ENCODE measurements at places on chromosomes 2 and 18.
A peak's percentile ranks its signal among the peaks of the same experiment; 100 is the strongest.

- DNase-seq, result no peak
Measured at GRCh38 chr2:61597300-61598289, 59.4 kb upstream of the XPO1 start.

DNA sequence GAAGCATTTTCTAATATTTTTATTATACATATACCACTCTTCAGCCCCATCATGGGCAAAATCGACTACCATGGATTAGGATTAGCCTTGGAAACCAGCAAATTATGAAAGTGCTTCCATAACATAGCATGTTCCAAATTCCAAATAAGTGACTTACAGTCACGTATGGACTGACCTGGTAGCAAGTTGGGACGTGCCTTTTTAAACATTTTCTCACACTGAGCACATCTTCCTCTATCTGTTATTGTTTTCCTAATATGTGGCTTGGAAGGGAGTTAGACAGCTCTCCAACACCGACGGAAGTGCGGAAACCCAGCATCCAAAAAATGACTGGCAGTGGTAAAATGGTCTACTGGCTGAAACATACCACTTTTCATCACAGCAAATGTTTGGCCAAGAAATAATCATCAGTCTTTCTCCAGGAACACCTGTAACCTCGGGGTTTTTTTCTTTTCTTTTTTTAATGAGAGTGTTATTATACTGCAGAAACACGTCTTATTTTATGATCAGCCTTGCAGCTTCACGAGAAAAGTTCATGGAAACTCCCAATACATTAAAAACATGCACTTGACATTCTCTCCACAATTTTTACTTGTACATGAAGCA, 107.0 kb downstream of the IRS1 start:
- DNase-seq, result no peak

- DNase-seq, result no peak
Measured at GRCh38 chr2:10447300-10447894, 730 bp downstream of the ODC1 start.

- DNase-seq, result no peak
Measured at GRCh38 chr2:121021685-121022084, 263.3 kb downstream of the TFCP2L1 start.

- DNase-seq, result no peak
Measured at GRCh38 chr2:240212425-240213225, 72.2 kb upstream of the OTOS start.

DNA sequence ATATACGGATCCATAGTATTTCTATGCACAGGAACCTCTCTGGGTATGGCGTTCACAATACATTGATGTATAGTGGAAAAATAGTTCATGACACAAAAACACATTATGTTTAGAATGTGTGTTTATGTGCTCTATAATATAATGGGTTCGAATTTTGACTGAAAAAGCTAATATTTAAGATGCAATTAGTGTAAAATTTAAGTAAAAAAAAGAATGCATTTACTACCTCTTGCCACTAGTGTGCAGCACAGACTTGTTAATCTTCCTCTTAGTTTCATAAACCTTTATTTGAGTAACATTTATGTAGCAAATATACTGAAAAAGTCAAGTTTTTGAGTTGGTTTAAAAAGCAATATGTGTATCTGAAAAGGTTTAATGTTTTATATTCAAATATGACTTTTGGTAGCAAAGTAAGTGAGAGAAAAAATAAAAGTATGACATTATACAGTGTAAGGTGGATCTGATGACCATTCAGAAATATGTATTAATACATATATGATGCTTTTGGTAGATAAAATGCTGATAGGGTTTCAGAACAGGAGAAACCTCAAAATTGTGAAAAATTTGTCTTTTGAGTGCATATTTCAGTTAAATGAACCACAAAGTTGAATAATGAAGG, 49.4 kb downstream of the CCDC102B start:
- DNase-seq, result no peak

DNA sequence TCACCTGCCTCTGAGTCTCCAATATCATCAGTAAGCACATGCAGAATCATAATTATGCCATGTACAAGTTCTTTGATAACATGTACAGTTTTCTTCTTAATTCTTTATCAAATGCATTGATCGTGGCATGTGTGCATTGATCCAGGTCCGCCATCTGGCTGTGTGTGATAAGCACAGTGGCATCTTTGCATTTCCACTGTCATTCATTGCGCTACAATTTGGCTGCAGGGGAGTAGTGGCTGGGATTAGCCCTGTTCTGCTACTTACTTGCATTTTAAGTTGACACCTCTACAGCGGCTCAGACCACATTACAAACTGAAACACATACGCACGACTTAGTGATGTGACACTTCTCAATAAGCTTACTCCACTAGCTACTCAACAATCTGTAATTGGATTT, 83.6 kb upstream of the OTX1 start:
- no peak for DNase-seq

DNA sequence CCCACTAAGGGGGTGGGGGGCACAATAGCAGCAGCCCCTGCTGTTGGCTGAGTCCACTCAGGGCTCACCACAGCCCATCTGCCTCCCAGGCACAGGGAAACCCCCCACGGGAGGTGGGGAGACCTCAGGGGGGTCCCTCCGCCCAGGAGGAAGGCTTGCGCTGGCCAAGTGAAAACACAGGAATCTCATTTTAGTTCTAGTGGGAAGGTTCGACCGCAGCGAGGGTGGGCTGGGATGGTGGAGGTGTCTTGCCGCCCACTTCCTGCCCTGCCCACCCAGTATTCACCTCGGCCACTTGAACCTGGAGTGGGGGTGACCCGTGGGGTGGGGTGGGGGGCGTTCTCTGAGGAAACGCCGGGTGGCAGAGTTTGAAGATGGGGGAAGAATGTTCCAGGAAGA, 6.9 kb upstream of the BOK start:
- DNase-seq, result no peak

DNA sequence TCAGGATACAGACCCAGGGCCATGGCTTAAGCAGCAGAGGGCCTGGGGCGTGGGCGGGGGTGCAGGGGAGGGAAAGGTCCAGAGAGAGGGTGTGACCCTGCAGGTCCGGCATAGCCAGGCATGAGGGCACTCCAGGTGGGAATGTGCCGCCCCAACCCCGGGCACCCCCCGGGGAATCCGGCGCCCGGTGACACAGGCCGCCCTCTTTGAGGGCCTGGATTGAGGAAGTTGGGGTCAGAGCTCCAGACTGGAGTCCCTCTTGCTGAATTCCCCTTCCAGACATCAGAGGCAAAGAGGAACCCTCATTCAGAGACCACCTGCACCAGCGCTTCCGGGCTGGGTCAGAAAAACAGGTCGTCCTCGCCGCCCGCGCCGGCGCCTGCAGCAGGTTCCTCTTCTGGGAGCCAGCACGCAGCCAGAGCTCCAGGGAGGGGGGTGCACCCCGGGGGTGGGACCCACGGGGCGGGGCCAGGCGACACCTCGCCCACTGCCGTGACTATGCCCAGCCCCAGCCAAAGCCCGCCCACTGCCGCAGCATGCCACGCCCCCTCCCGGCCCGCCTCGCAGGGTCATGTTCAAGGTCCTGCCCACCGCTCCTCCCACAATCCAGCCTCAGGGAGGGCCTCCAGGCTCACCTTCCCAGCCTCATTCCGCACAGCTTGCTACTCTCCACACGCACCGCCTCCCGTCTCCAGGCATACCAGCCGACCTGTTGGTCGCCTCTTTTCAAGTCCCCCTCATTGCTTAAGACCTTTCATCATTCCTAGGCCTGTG, 98.3 kb upstream of the ID2 start:
- peak; percentile 38 for DNase-seq

GRCh38 chr2:171966235-171966634, 33.5 kb upstream of the METAP1D start:
- no peak for DNase-seq

GRCh38 chr2:159505196-159505595, 111.2 kb downstream of the BAZ2B start:
- DNase-seq, result no peak

DNA sequence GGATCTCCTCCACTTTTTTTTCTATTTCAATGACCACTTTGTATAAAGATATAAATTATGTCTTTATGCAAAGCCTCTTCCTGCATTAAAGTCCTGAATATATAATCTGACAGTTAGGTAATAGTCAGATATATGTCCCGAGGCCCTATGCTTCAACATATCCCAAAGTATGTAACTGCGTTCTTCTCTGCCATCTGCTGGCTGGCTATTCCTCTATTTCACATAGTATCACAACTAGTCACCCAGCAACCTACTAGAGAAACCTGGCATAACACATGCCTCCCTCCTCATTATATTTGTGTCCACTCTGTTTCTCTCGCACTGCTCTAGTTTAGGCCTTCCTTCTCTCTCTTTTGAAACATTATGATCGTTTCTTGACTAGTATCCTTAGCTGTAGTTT, 640.8 kb downstream of the DPP10 start:
- DNase-seq, result no peak

GRCh38 chr2:164275659-164276058, 345.6 kb downstream of the GRB14 start:
- DNase-seq, result no peak

DNA sequence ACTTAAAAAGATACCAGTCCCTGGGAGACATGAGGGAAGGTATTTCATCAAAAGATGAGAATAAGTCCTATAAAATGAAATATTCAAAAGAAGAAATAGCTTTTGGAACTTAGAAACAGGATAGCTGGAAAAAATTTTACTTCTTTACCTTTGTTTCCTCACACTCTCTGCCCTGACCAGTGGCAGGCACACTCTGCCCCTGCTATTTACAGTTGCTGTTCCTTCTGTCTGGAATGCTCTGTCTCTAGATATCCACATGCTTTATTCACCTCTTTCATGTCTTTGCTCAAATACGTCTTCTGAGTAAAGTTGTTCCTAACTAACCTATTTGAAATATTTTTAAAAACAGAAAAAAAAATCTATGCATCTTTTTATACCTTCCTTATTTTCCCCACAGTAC, 125.6 kb downstream of the PTRHD1 start:
- no peak for DNase-seq

- DNase-seq, result no peak
Measured at GRCh38 chr18:69330385-69331005, 70.2 kb upstream of the DOK6 start.

DNA sequence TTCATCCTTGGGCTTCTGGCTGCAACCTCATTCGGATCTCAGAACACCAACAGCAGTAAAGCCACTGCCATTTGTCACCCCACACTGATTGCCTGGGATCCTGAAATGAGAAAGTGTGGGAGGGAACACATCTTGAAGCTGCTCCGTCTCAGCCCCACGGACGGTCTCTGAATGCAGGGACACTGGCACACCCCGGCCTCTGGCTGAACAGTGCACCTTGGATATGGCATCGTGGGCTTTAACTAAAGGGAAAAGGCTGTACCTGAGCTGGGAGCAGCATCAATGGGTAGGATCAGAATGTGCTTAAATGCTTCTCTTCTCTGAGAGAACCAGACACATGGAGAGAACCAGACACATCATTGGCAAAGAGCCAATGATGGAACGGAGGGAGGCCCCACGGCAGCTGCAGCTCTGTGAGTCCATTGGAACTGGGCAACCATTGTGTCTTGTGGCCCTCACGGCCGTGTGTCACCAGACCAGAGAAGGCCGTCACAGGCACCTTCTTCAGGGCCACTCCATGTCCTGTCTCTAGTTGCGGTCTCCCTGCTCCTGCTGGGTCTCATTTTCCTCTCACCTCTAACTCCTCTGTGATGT, 193.4 kb upstream of the MYT1L start:
- DNase-seq, result no peak

GRCh38 chr18:22173221-22173927, 4.0 kb downstream of the GATA6 start:
- no peak for DNase-seq

GRCh38 chr2:44168681-44169154, at the start of gene PPM1B:
PPM1B (plus strand) TSS chr2:44168875; CDS start chr2:44201200, 32,325 bp downstream.
- peak; percentile 98 for DNase-seq

DNA sequence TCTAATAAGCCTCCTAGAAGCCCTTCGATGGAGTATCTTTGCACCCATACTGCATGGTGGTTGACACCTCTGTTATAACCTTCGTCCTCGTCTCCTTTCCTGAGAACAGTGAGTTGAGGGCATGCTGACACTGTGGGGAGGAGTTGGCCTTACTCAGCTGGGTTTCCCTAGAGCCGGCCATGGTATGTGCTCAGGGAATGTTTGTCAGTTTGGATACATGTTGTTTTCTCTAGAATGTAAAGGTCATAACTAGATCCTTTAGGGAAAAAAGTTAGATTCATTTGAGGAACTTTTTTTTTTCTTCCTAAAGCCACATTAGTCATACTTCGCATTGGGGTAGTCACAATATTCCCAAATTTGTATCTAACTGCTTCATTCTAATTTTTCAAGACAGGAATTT, 106.0 kb upstream of the FOSL2 start:
- DNase-seq, result no peak

GRCh38 chr2:199743415-199744120, 107.4 kb downstream of the FTCDNL1 start:
- DNase-seq, result no peak

DNA sequence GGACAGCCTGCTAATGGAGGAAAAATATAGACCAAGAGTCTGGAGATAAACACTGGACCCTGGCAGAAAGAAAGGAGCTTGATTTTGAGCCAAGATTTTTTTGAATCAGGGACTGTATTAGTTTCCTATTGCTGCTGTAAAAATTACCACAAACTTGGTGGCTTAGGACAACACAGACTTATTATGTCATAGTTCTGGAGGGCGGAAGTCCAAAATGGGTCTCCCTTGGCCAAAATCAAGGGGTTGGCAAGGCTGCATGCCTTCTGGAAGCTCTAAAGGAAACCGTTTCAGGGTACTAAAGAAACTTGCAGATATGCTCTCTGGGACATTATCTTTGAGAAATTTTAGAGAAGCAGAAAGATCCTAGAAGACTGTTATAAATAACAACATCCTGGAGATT, 140.1 kb downstream of the BABAM2 start:
- DNase-seq, result no peak

DNA sequence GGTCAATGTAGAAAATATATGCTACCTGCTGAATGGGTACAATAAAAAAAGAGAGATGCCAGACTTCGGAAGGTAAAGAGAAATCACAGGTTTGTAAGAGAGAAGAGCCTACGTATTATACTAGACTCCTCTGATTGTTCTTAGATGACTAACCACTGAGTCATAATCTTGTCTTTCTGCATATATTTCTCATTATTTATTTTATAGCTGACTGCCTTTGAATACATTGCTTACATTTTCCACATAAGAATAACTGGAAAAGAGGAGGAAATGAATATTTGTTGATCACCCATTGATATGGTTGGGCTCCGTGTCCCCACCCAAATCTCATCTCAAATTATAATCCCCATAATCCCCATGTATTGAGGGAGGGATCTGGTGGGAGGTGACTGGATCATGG, 90.3 kb upstream of the RAB27B start:
- no peak for DNase-seq

GRCh38 chr2:120419955-120420354, 74.0 kb downstream of the INHBB start:
- no peak for DNase-seq

GRCh38 chr2:231356466-231356844, 39.1 kb upstream of the B3GNT7 start:
- no peak for DNase-seq

All from activated CD4-positive, alpha-beta T cell treated with anti-CD3 and anti-CD28 coated beads, Interleukin-2, amount 50 U/mL, for 24 hours (primary cell).